Bronchial epithelial cell (primary cell): ENCODE measurements at places on chromosomes 12 and 14.
A peak's percentile ranks its signal among the peaks of the same experiment; 100 is the strongest.

GRCh38 chr12:54549774-54550451 is 512 bp downstream of the PDE1B start:
- peak; percentile 92 for DNase-seq

GRCh38 chr12:538731-539539 is 79.2 kb downstream of the B4GALNT3 start:
- peak; percentile 54 for DNase-seq

DNA sequence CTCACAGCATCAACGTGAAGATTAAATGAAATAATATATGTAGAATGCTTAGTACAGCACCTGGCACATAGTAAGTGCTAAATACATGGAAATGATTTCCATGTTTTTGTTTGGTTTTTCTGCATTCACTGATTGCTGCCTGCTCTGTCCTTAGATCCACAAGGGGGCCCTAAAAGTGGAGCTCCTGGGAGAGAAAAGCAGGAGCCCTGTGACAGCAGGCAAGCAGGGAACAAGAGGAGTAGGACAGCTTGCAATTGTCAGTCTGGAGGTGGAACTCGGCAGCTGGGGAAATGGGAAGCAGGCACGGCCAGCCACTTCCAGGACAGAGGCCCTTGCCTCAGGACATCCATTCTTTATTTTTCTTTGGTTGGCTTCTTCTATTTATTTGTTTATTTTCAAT is 292.9 kb downstream of the BMP4 start:
- DNase-seq = no peak

DNA sequence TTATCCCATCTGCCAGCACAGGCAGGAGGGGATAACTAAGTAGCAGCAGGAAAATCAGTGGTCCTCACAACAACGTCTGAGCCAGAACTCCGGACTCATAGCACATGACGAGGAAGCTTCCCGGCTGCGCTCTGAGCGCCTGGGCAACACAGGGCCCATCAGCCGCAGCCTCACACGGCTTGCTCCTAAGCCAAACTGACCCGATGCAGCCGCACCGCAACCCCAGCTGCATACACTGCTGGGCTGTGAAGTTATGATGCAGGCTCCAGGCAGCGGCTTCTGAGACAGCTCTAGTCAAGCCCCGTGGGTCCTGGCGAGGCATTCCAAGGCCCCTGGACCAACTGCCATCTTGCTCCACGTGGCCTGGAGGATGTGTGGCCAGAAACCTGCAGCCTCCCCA is 28.1 kb downstream of the ZFYVE21 start:
- no peak for DNase-seq

- no peak for DNase-seq
Measured at GRCh38 chr12:79021021-79021420, 156.4 kb downstream of the SYT1 start.

GRCh38 chr14:68312884-68313610 is 479.8 kb downstream of the ZFP36L1 start:
- no peak for DNase-seq

DNA sequence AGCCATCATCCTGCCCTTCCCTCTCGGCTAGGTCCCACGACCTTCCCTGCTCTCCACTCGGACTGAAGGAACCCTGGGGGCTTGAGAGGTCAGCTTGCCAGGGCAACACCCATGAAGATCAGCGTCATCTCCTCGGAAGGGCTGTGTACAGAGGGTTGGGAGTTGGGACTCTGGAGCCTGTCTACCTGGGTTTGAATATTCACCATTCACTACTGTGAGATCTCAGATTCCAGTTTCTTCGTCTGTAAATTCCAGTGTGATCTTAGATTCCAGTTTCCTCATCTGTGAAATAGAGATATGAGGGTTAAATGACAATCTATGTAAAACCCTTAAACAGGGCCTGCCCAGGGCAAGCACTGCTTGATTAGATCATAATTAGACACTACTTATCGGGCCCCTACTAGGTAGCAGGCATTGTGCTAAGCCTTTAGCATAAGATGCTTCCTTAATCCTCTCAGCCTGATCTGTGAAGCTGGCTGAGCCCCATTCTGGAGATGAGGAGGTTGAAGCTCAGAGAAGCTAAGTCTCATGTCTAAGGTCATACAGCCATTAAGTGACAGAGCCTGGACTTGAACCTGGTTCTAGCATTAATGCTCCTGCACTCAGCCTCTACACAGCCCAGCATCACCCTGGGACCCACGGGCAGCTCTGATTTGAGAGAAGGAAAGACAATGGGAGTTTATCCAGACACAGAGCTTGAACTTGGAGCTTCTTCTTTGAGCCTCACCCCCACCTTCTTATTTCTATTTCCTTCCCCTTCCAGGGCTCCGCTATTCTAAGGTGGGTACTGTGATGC is 612 bp upstream of the ZDHHC22 start:
- DNase-seq = no peak

DNA sequence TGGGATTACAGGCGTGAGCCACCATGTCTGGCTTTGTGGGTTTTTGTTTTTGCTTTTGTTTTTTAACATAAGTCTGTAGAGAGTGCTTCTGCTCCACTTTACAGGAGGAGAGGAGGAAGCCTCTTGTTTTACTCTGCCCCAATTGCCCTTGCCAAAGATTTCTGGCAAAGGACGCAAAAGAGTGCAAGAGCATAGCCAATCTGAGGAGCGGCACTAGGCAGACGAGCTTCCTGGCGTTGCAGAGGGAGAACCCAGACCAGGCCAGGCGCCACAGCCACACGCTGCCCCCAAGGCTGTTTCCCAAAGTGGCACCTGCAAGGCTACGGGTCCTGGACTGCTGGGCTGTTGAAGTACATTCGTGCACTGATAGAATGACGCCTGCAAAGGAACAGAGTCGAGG is 96.2 kb downstream of the BBS10 start:
- no peak for DNase-seq

DNA sequence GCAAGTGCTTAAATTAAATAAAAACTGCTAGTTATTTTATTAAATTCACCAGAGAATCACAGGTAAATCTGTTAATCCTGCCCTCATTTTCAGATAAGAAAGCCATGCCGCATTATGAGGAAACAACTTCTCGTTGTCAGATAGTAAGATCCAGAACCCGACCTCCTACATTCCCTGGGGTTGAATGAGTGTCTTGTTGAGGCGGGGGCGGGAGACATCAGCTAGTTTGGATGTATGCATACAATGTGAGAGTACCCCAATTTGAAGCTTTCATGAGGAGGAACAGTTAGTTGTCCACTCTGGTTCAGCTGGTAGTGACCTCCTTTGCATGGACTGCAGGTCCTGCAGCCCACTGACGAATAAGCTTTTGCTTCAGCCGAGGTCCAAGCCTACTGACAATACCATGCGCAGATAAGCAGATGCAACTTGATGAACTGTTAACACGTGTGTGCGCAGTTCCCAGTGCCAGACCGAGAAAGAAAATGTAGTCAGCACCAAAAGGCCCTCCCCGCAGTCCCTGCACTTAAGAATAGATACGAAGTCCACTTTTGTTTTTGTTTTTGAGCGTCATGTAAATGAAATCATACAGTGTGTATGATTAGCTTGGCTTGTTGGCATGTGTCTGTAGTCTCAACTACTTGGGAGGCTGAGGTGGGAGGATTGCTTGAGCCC is 34.9 kb downstream of the EVL start:
- peak; percentile 29 for DNase-seq

GRCh38 chr14:104196461-104197140 is 58.2 kb downstream of the KIF26A start:
- DNase-seq = no peak

- DNase-seq = no peak
Measured at GRCh38 chr12:42557586-42558172, 31.9 kb downstream of the PRICKLE1 start.

DNA sequence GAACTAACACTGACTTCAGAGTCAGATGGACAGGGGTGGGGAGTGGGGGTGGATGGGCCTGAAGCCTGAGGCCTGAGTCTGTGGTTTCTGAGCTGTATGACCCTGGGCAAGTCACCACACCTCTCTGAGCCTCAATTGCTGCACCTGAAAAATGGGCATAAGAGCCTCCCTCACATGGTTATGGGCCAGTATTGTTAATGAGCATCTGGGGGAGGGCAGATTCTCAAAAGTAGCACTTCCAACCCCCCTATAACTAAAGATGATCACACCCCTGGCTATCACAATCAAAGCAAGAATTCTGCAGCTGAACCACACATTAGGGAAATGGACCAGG is 168.6 kb downstream of the RBM19 start:
- no peak for DNase-seq

GRCh38 chr12:64019101-64019500 is 174.6 kb downstream of the SRGAP1 start:
- DNase-seq = no peak

- no peak for DNase-seq
Measured at GRCh38 chr12:20491290-20491689, 123.0 kb downstream of the PDE3A start.

DNA sequence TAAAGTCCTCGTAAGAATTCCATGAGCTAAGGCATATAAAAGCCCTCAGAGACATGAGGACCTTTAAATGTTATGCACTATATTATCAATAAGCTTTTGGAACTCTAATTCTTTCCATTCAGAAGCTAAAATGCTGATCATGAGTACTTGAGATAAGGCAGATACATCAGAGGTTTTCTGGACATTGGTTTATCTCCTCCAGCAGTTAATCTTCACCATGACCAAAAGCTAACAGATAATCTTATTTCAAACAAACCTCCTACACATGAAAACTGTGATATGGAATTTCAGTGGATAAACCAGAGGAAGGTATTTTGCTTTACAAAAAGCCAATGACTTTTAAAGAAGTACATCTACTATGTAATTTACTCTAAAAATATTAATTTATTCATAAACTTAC is 97.9 kb upstream of the BBS10 start:
- no peak for DNase-seq

GRCh38 chr14:27392153-27392552 is 794.3 kb upstream of the NOVA1 start:
- no peak for DNase-seq

DNA sequence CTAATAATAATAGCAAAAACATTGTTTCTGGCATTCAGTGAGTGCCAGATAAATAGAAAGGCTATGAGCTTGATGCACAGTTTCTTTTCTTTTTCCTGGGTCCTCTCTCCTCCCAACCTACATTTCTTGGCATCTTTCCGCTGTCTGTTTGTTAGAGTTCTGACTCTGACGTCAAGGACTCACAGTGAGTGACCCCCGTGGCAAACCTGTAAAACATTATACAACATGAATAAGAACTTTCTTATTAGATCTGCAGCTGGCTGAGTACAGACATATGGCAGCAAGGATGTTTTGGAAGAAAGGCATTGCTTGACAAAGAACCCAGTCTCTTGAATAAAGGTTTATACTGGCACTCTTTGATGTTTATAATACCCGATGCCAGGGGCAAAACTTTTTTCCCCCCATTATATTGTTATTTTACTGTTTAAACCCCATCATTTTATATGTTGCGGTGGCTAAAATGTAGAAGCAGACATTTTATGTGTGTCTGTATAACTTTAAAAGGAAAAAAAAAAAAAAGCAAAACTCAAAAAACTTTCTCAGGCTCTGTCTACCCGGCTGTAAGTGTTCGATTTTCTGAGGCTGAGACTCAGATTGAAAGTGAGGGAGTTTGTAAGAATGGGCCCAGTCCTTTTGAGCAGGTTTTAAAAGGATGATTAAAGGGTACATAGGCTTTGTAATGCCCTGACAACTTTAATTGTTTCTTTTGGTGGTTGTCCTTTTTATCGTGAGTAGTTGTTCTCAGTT is 159.3 kb downstream of the PDE3A start:
- DNase-seq = no peak

GRCh38 chr14:37230551-37231194 is 32.9 kb downstream of the MIPOL1 start:
- DNase-seq = peak; percentile 73

DNA sequence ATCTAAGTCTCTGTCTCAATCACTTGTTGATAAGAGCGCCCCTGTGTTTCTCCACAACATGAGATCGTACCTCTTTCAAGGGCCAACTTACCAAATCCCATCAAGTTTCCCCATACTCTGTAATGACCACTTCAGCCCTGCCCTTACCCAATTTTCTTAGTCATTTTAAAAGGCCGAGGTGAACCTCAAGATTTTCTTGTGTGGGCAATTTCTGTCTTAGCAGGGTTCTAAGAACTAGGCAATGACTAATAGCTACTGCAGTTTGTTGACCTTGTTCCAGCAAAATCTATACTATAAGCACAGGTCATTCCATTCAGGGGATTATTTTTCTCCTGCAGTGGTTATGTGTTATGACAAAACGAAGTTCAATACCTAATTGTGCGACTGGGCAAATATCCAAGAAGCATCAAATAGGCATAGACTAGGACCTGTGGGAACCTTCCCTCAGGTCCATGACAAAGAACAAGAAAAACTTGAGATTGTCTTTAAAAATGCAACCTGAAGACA is 359.8 kb downstream of the PCNX1 start:
- DNase-seq = peak; percentile 87

- no peak for DNase-seq
Measured at GRCh38 chr12:2681450-2682205, 113.1 kb upstream of the FKBP4 start.

- DNase-seq = no peak
Measured at GRCh38 chr14:103086771-103087342, 2.8 kb downstream of the LBHD2 start.

- DNase-seq = peak; percentile 58
Measured at GRCh38 chr12:31220633-31221550, 105.1 kb downstream of the SINHCAF start.

DNA sequence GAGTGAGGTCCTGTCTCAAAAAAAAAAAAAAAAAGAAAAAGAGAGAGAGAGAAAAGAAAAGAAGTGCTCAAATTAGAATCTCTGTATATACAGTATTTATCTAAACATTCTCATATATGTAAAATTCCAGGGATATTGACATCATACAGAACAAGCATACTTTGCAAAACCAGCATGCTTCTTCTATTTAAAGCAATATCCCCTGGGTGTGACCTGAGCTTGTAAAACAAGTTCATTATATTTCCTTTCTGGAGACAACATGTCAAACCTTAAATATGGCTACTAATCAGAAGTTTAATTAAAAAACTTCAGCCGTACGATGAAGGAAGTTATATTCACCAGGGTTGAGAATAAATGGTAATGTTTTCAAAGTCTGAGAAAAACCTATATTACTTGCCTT is 175.8 kb upstream of the HMGA2 start:
- peak; percentile 70 for DNase-seq

DNA sequence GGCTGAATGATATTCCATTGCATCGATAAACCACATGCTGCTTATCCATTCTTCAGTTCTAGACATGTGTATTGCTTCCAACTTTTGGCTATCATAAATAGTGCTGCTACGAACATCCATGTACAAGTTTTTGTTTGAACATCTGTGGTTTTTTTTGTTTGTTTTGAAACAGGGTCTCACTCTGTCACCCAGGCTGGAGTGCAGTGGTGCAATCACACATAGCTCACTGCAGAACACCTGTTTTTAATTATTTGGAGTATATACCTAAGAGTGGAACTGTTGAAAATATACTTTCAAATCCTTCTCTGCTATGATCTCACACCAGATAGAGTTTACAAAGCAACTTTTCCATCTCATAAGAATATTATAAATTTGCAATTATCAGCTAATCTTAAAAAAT is 124.2 kb downstream of the TTC7B start:
- no peak for DNase-seq

GRCh38 chr14:90419200-90419599 is 22.4 kb downstream of the CALM1 start:
- peak; percentile 99 for DNase-seq

- DNase-seq = no peak
Measured at GRCh38 chr12:116465856-116466255, 93.3 kb upstream of the MAP1LC3B2 start.
